ENCODE measurements at places on chromosomes 3 and 15. TPM values are rescaled to one million over a fixed set of nuclear protein-coding genes. Genes with fewer than 3 reads are reported as not detected.

Gene DOCK3
- total RNA-seq = 0.26 TPM

Gene HERC2
- 11.5 TPM for total RNA-seq

Gene SCN5A
- total RNA-seq = not detected

Gene ITIH1
- total RNA-seq = not detected

Gene GALNT15
- total RNA-seq = not detected

Gene GOLGA8S
- not detected for total RNA-seq

Gene GUCA1C
- total RNA-seq = not detected
